ENCODE measurements at places on chromosomes 16 and 17. TPM values are rescaled to one million over a fixed set of nuclear protein-coding genes. Genes with fewer than 3 reads are reported as not detected.

The LGALS9B gene
- total RNA-seq, result not detected

- DNase-seq, result no peak
Observed at GRCh38 chr17:79911430-79912399, 72.5 kb upstream of the CBX4 start.

DNA sequence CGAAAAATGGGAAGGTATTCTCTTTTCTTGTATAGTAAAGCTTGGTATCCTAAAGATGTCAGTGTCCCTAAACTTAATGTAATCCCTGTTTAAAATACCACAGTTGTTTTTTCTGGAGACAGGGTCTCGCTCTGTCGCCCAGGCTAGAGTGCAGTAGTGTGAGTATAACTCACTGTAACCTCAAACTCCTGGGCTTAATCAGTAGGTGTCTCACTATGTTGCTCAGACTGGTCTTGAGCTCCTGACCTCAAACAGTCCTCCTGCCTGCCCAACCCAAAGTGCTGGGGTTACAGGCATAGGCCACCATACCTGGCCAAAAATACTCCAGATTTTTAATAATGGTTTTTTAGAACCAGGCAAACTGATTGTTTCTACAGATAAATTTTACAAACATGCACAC lies 8.2 kb downstream of the DCAF7 start:
- DNase-seq, result no peak

DNA sequence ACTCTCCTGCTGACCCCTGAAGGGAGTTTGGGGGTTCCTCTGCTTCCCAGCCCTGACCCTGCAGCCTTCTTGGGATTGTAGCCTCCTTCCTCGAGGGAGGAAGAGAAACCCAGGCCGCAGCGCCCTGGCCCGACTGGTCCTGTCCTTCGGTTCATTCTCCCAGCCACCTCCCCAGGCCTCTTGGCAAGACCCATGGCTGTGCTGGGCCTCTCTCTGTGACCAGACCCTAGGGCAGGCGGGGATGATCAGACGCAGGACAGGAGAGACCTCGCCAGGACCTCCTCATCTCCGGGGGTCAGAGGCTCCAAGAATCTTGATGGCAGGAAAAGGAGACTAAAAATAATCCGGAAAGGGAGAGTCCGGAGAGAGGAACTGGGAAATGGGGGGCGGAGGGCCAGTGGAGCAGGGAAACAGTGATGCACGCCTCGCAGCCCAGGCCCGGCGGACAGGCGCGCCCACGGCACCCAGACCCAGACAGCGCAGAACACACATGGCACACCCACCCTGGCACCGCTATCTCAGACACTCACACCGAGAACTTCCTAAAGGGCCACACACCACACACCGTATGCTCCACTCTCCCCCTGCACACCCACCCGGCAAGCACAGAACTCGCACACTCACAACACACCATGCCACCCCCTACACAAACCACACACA lies 1.2 kb downstream of the ARHGEF15 start:
- no peak for DNase-seq

GRCh38 chr16:75361936-75362335 lies 71.4 kb downstream of the CFDP1 start:
- no peak for DNase-seq

DNA sequence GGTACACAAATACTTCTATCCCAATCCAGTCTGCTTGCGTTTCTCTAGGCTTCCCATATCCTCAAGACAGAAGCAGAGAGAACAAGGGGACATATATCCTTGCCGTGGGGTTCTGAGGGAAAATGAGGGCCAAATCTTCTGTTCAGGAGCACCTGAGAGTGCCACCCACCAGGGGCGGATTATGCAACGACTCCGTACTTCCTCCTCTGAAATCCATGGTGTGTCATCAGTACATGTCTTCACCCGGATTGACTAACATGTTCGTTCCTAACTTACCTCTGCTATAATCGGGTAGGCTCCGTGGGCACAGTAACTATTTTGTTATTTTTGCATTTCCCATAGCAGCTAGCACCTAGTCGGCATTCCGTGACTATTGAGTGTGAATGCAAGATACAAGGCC lies 7.8 kb upstream of the ZNF200 start:
- no peak for DNase-seq

DNA sequence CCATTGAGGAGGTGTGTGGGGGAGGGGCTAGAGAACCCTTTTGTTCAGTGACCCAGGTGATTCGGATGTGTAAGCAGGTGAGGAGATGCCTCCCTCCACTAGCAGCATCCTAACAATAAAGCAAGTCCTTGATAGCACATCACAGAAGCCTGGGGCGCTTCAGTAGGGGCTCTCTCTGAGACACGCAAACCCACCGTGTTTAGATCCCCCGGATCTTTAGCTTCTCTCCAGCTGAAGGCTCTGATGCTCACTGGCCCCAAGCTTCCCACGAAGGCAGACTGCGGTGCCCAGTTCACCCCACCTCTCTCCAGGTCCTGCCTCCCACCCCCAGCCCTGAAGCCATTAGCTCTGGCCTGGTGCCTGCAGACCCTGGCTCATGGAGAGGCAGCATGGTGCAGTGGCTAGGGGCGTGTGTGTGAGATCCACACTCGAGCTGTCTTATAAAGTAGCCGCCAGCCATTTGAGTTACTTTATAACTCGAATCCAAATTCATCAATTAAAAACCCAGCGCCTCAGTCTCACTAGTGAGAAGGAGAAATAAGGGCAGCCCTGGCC lies 204.7 kb upstream of the TNRC6C start:
- no peak for DNase-seq
